ENCODE measurements at places on chromosomes 16 and 17. TPM values are rescaled to one million over a fixed set of nuclear protein-coding genes. Genes with fewer than 3 reads are reported as not detected.

Gene DHODH
- 15.0 TPM for total RNA-seq

Gene HEATR3
- total RNA-seq: 28.0 TPM

Gene KRT23
- 86.5 TPM for total RNA-seq

Gene NPIPB6
- 2.1 TPM for total RNA-seq

Gene ALG1
- 20.2 TPM for total RNA-seq

Gene PMP22
- total RNA-seq: under 0.01 TPM

Gene CD300H
- total RNA-seq: not detected

Gene DLG4
- total RNA-seq: 9.3 TPM

Gene KRT33A
- total RNA-seq: 0.68 TPM

Gene ZNF594
- total RNA-seq: 5.8 TPM

Gene CA4
- not detected for total RNA-seq

Gene RMI2
- total RNA-seq: 2.5 TPM

Gene ATP1B2
- not detected for total RNA-seq

Gene TMC8
- 0.21 TPM for total RNA-seq

Gene KRTAP4-1
- not detected for total RNA-seq

Gene ESRP2
- total RNA-seq: 50.6 TPM

Gene HS3ST3B1
- 0.21 TPM for total RNA-seq

Gene KCNJ2
- total RNA-seq: under 0.01 TPM

Gene SLC13A2
- total RNA-seq: not detected

Gene RNF151
- not detected for total RNA-seq

Gene SCIMP
- not detected for total RNA-seq

Gene NLRC3
- total RNA-seq: under 0.01 TPM

Gene TNS4
- 91.8 TPM for total RNA-seq

Gene KRTAP17-1
- not detected for total RNA-seq

Gene COX10
- total RNA-seq: 21.2 TPM

Gene HAP1
- total RNA-seq: 5.1 TPM

Gene ASPHD1
- 1.6 TPM for total RNA-seq

Gene PPM1E
- total RNA-seq: 0.68 TPM

Gene KRT24
- 3.4 TPM for total RNA-seq

Gene KRT28
- not detected for total RNA-seq

Gene TTLL6
- total RNA-seq: not detected

Gene BAHCC1
- 0.68 TPM for total RNA-seq

Gene B4GALNT2
- 11.5 TPM for total RNA-seq

Gene PROCA1
- total RNA-seq: under 0.01 TPM

Gene CAVIN1
- 146 TPM for total RNA-seq

Gene HNF1B
- total RNA-seq: not detected

Data from nasal cavity respiratory epithelium epithelial cell of viscerocranial mucosa (primary cell).